Stimulated activated CD4-positive, alpha-beta T cell treated with anti-CD3 and anti-CD28 coated beads, Interleukin-1b, Interleukin-23, amount 100 ng/mL, for 1 hour (primary cell): ENCODE measurements at places on chromosomes 6 and 20.

- no peak for DNase-seq
Measured at GRCh38 chr6:55014321-55015088, 159.8 kb upstream of the HCRTR2 start.

- no peak for DNase-seq
Measured at GRCh38 chr6:129195161-129195560, 312.2 kb downstream of the LAMA2 start.

DNA sequence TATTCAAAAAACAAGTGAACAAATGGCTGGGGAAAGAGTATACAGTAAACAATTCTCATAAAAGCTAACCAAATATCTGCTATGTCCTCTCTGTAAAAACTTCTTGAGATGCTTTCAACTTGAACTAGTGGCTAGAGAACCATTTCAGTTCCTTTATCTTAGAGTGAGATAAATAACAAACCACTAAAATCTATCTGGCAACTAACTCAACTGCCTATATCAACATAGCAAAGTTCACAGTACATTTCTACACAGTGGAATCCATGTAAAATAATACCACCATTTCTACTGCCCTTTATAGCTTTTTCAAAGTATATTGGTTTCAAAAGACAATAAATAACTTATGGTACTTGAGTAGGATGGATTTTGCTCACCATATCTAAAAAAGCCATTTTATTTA lies 95.1 kb downstream of the MMS22L start:
- no peak for DNase-seq

- no peak for DNase-seq
Measured at GRCh38 chr6:107083047-107083768, 32.1 kb downstream of the BEND3 start.

GRCh38 chr6:33632558-33633039 lies 11.5 kb downstream of the ITPR3 start:
- no peak for DNase-seq

GRCh38 chr6:139990026-139990686 lies 615.7 kb upstream of the CITED2 start:
- DNase-seq, result no peak

DNA sequence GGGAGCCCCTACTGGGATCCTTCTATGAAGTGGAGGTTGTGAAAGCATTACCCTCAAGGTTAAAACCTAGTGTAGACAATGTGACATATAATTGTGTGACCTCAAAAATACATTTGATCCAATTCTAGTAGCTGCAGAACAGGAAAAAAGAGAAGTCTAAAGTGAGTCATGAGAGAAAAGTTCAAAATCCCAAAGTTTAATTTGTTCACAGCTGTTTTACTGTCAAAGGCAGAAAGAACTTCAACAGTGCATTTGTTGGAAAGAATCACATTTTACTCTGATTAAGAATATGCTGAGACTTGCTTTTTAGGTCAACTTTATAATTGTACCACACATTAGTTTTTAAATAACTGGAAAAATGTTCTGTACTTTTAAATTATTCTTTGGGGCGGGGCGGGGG lies 1027.4 kb upstream of the FLRT3 start:
- DNase-seq, result no peak

DNA sequence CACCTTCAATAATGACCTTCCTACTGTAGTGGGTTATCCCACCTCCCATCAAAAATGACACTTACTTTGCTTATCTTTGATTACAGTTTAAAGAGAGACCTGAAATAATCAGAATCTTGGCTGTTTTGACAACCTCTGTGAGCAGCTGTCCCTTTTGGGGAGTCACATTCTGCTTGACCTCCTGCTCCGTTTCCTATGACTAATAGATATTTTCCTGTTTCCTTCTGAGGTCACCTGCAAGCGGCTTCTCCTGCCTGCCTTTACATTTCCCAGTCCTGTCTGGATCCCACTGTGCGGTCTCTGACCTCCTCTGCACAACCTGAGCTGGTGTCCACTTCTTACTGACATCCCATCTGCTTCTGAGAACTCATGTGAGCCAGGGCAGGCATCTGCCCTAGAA lies 54.2 kb downstream of the TRAM2 start:
- no peak for DNase-seq

DNA sequence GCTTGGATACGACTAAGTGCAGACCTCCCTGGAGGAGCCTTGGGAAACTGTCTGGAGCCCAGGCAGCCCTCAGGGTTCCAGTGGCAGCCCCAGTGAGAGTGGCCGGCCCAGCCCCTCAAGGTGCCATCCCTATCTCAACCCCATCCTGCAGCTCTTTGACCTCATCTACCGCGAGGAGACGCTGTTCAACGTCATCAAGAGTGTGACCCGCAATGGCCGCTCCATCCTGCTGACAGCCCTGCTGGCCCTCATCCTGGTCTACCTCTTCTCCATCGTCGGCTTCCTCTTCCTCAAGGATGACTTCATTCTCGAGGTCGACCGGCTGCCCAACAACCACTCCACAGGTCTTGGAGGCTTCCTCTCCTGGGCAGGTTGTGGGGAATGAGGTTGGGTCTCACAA lies 20.7 kb downstream of the UQCC2 start:
- no peak for DNase-seq

GRCh38 chr20:40938020-40938419 lies 90.6 kb upstream of the TOP1 start:
- no peak for DNase-seq

GRCh38 chr6:15247500-15248450 lies 1.9 kb downstream of the JARID2 start:
- DNase-seq, result peak; percentile 15

DNA sequence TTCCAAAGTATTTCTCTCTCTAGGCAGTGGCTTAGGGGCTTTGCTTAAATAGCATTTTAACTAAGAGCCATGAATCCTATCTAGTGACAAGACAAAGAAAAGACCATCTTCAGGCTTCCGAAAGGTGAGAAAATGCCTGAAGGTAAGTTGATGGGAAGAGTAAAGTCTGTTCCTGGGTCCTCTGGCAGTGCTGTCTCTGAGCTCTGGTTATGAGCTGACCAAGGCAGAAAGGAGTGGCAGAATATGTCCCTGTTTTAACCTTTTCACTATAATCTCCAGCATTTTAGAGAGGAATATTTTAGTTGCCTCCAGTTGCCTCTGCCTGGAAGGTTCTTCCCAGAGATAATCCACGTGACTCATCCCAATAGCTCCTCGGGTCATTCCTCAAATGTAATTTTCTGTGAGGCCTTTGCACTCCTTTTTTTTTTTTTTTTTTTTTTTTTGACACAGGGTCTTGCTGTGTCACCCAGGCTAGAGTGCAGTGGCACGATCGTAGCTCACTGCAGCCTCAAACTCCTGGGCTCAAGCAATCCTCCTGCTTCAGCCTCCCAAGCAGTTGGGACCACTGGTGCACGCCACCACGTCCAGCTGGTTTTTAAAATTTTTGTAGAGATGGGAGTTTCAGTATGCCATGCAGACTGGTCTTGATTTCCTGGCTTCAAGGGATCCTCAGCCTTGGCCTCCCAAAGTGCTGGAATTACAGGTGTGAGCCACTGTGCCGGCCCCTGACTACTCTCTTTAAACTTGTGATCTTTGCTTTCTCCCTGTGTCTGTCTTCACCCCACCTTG lies 3.7 kb upstream of the ARMH2 start:
- no peak for DNase-seq

- DNase-seq, result no peak
Measured at GRCh38 chr6:38136547-38136946, 317.0 kb downstream of the ZFAND3 start.

DNA sequence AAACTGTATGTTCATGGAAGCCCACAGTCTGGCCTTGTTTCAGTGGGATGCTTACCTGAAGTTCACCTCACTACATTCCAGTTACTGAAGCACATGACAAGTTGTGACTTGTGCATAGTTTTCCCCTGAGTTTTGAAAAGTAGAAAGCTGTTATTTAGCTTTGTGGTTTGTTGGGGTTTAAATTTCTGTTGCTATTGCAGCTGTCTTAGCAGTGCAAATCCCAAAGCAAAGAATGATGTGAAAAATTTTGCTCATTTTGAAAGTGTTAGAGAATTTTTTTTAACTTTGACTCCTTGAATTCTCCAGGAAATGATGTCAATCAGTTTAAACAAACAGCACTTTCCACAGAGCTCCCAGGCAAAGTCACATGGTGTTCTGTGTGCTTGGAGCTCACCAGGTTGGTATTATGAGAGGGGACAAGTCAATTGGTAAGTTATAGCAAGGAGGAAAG lies 268.4 kb downstream of the ADGRG6 start:
- no peak for DNase-seq

DNA sequence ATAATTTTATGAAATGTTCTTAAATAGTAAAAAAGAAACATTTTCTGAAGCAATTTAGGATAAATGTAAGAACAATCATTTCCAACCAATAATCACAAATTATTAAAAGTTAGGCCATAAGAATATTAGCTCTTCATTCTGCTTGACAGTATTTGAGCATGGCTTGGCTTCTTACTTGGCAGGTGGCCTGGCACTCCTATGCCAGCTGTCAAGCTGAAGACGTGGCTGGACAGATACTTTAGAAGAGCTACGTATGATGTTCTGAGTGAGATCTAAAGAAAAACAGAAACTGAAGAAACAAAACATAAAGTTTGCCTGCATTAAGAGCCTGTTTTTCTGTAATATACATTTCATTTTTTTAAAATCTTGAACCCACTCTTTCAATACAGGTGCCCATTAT lies 438.9 kb downstream of the GRIK2 start:
- DNase-seq, result no peak

DNA sequence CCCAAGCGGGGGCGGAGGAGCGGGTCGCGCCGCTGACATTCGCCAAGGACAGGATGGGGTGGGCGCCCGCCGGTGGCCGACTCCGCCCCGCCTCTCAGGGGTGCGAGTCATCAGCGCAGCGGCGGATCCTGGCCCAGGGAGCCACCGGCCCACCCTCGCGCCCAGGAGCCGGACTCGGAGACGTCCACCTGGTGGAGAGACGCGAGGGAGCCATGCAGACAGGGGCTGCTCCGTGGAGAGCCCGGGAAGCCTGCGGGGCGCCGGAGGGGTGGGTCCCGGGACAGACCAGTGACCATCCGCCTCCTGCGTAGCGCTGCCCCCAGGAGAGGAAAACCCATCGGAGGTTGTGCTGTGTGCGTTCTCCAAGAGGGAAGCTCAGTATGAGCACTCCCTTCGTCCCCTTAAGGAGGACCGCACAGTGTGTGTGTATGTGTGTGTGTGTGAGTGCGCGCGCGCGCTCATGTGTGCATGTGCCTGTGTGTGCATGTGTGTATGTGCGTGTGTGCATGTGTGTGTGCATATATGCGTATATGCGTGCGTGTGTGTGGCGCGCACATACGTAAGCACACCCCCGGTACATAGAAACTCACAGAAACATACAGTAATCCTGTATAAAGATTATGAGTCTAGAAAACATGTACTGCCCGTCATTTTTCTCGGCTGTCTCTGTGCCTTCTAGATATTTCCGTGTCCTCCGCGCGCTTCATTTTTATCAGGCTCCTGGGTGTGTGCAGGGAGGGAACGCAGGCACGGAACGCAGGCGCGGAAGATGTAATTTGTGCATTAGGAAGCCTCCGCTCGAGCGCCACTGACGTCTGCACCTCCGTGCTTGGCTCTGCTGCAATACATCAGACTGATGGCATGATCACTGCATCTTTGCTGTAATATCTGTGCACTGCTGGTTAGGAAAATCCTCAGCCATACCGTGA lies 158.9 kb downstream of the TBXT start:
- no peak for DNase-seq

DNA sequence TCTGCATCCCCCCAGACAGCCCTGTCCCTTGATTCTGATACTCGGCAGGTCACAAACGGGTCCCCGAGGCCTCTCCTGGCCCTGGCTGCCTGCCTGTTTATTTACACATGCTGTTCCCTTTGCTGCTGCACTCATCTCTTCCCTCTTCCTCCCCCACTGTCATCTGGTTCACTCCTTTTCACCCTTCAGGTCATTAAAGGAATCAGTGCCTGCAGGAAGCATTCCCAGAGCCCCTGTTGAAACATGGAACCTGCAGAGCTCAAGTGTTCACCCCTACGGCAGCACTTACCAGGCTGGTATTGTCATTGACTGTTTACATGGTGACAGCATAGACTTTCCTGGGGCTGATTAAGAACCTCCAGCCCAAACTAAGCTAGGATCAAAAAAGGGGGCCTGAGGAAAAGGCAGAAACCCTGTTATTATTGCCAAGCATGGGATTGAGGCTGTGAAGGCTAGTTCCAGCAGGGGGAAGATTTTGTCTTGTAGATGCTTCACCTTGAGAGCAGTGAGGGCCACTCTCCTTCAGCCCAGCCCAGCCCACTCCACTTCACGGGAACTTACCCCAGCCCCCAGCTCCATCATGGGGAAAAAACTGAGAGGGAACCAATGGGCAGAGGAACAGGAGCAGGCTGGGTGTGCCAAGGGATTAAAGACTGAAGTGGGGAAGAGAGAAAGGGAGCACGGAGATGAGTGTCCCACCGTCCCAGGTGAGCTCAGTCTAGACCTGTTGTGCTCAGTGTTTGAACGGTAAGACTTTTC lies 73.2 kb downstream of the JPH2 start:
- DNase-seq, result no peak

GRCh38 chr20:24985802-24986201 lies 6.7 kb downstream of the APMAP start:
- DNase-seq, result no peak

DNA sequence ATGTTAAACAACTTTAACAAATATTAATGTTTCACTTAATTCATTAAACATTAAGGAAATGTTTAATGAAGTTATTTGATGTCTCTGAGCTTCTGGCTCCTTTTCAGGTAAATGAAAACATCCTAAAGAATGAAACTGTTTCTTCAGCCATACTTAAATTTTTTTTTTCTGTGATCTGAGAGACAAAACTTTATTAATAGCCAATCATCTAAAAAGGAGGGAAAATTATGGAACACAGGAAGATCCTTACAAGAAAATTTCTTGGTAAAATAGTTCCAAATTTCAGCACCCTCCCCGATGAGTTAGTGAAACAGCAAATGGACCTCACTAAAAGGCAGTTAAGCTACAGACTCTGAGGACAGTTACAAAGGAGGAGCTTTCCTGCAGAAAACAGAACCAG lies 185.2 kb downstream of the REV3L start:
- no peak for DNase-seq

GRCh38 chr6:33195304-33196165 lies 3.3 kb upstream of the COL11A2 start:
- no peak for DNase-seq

GRCh38 chr6:38271081-38271480 lies 368.6 kb downstream of the BTBD9 start:
- DNase-seq, result no peak

DNA sequence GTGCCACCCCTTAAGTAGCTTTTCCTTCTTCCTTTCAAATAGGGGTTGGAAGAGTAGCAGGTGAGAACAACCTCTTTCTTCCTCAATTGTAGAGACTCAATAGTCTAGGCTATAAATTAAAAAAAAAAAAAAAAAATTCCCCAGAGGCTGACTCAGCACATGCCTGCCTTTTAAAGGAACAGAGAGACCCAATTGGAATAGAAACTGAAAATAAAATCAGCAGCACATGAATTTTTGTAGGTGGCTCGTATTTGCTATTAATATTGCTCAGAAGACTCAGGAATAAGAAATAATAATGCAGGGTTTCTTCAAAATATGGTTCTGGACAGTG lies 19.3 kb downstream of the TOP1 start:
- DNase-seq, result no peak

DNA sequence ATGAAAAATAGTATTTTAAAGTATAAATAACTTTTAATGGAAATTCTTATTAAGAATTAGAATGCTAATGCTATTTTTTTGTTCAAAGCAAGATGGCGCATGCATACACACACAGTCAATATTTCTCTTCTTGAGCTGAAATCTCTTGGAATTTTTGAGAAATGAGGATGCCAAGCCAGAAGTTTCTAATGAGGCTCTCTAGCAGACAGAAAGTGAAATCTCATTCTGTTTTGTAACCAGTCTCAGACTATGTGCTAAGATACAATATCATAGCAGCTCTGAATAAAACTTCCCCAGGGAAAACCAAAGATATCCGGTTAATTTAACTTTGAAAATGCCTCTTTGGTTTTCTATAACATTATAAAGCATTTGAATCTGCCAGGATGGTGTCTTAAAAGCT lies 97.2 kb upstream of the HDAC2 start:
- DNase-seq, result no peak
